Fibroblast of skin of scalp (primary cell): ENCODE measurements at places on chromosomes 12 and 14.

DNA sequence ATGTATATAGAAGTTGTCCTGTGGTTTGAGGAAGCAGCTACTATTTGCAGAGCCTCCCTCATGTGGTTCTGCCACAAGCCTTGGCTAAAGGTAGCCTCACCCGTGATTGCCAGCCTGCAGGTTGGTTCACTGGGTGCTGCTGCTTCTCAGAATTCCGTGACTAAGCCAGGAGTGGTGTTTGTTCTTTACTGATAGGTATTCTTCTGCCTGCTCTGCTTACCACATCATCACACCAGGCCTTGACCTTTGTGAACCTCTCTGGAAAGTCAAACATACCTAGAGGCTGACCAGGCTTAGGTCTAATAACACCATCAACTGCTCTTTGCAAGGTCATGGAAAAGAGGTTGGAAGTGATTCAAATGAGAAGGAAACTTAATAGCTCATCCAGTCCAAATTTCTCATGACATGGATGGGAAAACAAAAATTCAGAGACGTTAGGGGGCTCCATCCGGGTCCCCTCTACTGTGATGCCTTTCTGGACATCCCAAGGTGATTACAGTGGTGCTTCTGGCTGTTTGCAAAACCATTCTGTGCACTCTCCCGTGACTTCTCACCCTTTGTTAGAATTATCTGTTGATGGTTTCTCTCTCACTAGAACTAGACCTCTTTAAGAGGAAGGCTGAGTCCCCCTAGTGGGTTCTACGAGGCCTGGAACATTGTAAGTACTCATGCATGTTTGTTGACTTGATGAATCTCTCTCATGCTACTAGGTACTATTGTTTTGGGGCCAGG, 8.5 kb upstream of the SOCS2 start:
- peak; percentile 36 for DNase-seq

GRCh38 chr12:64840119-64840518, 15.7 kb downstream of the TBC1D30 start:
- DNase-seq: no peak

DNA sequence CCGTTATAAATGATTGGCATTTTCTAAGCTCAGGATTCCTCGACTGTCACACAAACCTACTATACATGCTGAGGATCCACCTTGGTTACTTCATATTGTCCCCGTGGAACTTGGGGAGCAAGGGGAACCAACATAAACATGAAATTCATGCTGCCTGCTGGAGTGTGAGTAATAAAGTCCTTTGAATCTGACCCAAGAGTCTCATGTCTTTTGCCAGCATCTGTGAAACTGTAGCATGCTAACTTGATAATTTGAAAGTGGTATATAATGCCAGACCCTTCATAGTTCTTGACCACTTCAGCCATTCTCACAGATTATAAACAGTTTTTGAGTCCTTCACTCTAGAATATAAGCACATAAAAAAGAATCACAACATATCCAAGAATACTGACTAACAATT, 17.1 kb downstream of the SLC35F4 start:
- DNase-seq: no peak

DNA sequence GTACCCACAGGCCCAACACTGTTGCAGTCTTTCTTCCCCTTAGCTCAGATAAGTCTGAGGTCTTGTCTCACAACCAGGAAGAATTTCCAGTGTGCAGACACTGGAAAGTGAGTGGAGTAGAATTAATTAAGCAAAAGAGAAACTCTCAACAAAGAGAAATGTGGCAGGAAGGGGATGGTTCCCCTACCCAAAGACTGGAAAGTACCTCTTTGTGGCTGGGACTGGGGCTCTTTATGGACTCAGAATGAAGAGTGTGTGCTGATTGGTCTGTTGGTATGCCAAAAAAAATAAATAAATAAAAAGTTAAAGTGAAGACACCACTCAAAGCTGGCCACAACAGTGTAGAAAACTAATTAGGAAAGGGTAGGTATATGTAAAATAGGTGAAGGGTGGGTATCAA, 26.4 kb downstream of the GLIPR1L1 start:
- DNase-seq: no peak

DNA sequence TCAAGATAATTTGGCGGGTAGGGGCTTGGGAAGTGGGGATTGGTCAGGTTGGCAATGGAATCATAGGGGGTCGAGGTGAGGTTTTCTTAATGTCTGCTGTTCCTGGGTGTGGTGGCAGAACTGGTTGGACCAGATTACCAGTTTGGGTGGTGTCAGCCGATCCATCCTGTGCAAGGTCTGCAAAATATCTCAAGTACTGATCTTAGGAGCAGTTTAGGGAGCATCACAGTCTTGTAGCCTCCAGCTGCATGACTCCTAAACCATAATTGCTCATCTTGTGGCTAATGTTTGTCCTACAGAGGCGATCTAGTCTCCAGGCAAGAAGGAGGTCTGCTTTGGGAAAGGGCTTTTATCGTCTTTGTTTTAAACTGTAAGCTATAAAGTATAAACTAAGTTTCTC, 868.4 kb downstream of the DIO2 start:
- DNase-seq: no peak

- no peak for DNase-seq
These were observed 35.8 kb downstream of the AKAP6 start for GRCh38 chr14:32364941-32365340.

DNA sequence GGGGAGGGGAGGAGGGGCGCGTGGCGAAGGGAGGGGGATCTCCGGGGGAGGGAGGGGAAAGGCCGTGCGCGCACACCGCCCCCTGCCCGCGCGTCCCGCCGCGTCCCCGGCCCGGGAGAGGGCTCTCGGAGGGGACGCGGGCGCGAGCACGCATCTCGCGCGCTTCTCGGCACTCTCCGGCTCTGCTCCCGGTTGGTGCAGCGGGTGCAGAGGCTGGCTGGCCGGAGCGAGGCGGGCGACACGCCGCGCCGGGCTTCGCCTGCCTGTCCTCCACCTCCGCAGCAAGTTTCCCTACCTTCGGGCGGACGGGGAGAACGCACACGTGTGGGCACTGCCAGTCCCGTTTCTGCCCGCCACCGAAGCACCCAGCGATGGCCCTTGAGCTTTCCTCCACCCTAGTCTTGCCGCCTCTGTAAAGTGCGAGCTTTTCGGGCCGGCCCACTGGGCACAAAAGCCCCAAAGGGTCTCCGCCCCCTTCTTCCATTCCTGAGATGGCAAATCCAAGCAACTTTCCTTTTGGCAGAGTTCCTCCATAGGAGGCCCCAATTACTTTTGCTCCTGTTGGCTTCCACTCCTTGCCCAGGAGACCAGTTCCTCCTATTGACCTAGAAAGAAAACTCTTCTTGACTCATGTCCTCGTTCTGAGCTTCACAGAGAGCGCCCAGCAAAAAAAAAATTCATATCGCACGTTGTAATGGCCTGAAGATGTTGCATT, 363 bp upstream of the CSAD start:
- peak; percentile 83 for DNase-seq
